ENCODE measurements at places on chromosomes 1 and 21.

DNA sequence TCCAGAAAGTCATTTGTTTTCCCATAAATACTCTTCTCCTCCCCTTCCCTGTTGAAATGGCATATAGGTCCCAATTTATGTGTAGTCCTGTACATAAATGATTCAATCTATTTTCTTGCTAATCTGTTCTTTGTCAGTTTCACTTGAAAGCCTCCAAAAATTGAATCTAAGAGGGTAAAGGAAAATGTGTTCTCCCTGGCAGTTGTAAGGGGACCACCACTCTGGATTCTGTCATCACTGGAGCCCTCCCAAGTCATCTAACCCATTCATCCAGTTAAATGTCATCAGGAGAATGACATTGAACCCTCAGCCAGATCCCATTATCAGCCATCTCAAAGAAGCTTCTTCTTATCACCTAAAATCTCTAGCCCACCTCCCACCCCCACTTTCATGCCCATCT is 35.0 kb upstream of the RNF2 start:
- DNase-seq: no peak

DNA sequence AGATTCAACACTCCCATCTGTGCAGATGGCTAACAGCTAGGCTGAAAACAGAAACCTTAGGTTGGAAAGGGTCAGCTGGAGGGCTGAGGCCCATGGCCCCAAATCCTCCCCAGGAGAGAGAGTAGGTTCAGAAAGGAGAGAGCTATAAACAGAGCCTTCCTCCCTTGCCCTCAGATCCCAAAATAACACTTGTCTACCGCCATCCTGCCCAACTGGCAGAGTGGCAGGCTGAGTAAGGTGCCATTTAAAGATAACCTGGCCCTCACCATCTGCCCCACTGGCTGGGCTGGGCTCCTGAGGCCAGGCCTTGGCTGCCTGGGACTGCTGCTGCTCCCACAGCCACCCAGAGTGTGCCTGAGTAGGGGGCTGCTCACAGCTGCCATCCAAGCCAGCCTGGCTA is 4.3 kb upstream of the SHISA4 start:
- no peak for DNase-seq

GRCh38 chr1:188027613-188028012 is 1198.9 kb downstream of the PLA2G4A start:
- no peak for DNase-seq

DNA sequence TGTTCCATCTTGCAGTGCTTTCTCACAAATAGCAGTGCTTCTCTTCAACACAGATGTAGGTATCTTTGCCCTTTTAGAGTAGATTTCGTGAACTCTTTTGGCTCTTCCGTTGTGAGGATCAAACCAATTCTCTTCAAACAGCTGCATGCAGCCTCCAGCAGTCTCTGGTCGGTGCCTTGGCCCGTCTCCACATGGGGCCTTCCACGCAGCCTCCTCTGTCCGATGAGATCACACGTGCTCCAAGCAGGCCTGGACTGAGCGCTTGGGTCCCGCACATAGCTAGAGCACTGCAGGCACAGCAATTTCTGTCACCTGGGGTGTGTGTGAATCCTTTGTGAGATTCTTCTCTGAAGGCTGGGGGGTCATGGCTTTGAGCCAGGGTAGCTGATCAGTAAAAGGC is 82.8 kb upstream of the KCNE2 start:
- no peak for DNase-seq

DNA sequence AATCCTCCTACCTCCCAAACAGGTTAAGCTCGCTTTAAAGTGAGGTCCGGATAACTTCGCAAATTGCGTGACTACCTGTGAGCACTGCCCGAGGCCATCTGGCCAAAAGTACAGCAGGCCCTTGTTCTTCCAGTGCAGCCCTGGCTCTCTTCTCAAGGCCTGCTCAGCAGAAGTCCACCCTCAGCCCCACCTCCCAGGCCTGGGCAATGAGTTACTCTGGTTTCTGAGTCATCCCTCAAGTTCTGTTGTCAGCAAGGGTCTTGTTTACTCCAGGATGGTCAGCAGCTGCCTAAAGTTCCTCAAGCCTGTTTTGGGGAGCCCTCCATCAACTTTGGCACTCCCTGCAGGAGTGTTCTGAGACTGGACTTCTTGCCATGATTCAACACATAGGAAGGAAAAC is 101.7 kb downstream of the BCAR3 start:
- no peak for DNase-seq

- DNase-seq: no peak
Observed at GRCh38 chr21:28522014-28522799, 470.5 kb downstream of the LTN1 start.

- no peak for DNase-seq
Observed at GRCh38 chr1:64090436-64090835, 113.0 kb upstream of the UBE2U start.

DNA sequence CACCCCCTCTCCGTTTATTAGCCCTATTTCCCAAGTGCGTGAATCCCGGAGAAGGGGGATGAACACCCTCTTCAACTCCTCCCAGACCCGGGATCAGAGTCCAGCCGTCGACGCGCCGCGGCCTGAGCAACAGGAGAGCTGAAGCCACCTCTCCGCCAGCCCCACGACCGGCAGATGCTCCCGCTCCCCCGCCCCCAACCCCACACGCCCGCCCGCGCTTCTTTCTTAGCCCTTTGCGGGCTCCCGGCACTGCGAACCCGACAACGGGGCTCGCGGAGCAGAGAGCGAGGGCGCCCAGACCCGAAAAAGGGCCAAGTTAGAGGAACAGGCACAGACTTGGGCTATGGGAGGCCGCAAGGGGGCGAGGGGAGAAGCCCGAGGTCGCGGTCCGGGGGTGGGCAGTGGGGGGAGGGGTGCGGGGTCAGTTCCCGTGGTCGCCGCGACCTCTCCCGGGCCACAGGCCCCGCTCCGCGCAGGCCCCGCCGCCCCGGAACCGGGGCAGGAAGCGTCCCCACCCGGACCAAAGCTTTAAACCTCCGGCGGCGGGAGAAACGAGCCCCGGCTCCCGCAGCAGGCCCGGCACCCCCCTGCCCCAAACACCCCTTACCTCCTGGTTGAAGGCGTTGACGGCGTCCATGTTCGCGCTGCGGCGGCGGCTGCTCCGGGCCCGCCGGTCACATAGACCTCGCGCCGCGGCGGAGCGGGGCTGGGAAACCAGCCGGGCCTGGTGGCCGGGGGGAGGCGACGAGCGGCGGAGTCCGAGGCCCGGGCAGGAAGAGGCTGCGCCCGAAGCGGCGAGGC is 662 bp downstream of the SCAF4 start:
- peak; percentile 15 for DNase-seq

GRCh38 chr21:27493542-27493941 is 526.7 kb upstream of the ADAMTS5 start:
- DNase-seq: no peak

- no peak for DNase-seq
Observed at GRCh38 chr1:109231066-109231465, 17.3 kb downstream of the SARS1 start.

Measured in NCI-H1105 treated with DMSO at 0.1 percent for 48 hours (cell line).